ENCODE measurements at places on chromosomes 5 and 9. TPM values are rescaled to one million over a fixed set of nuclear protein-coding genes. Genes with fewer than 3 reads are reported as not detected.

Gene C1QTNF3
- 3.1 TPM for total RNA-seq

Gene PCDHGA2
- 1.2 TPM for total RNA-seq

Gene MYMK
- total RNA-seq, result not detected

Gene ARL15
- total RNA-seq, result 21.9 TPM

Gene PLPPR1
- total RNA-seq, result not detected

Gene HRCT1
- total RNA-seq, result 0.45 TPM

Gene TMEFF1
- total RNA-seq, result 4.3 TPM

Gene SMIM33
- not detected for total RNA-seq

Gene TXNDC8
- total RNA-seq, result not detected

Gene CDH9
- not detected for total RNA-seq

Gene ARAP3
- total RNA-seq, result 3.6 TPM

Gene APBB3
- total RNA-seq, result 5.2 TPM

Gene DBH
- not detected for total RNA-seq

Gene SH2D3C
- 0.05 TPM for total RNA-seq

DNA sequence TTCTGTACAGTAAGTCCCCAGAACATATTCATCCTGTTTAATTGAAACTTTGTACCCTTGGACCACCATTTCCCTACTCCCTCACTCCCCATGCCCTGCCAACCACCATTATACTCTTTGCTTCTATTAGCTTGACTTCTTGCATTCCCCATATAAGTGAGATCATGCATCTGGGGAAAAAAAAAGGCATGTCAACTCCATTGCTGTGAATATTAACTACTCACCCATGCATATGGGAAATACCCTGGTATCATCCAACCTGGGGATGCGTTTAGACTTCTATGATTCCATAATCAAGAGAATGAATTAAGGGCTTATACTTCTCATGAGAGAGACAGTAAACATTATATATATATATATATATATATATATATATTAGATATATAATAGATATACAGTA lies 659.4 kb upstream of the C9orf72 start:
- peak; percentile 21 for DNase-seq

GRCh38 chr5:82336226-82336958 lies 58.2 kb upstream of the RPS23 start:
- DNase-seq, result no peak

DNA sequence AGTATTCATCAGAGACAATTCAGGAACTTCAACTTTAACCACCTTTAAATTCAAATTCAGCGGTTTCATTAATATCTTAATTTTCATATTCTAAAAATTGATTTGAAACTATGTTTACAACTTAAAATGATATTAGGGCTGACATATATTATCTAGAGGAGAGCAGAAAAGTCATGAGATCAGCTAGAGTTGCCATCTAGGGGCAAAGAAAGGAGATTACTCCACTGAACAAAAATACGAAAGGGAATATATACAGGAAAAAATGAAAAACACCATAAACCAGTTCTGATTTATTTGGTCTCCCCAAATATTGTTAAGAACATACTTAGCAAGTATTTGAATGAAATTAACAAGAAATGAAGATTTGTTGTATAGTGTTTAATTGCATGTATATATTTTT lies 946.3 kb downstream of the DTWD2 start:
- no peak for DNase-seq

DNA sequence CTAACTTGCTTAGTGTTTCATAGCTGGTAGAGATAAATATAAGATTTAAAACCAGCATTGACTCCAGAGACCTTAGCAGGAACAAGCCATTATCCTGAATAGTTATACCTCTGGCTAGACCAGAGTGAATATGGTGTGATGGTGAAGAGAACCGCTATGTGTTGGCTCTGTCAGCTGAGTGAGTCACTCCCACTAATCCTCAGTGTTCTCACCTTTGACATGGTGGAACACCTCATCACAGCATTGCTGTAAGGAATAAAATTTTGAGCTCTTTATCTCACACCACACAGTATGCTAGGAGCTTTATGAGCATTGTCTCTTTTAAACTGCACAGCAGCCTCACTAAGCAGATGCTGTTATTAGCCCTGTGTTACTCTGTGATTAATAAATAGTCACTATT lies 90.7 kb upstream of the DHFR start:
- DNase-seq, result peak; percentile 68

GRCh38 chr9:137663584-137663983 lies 44.8 kb downstream of the EHMT1 start:
- DNase-seq, result no peak

GRCh38 chr5:75509546-75509945 lies 1.9 kb downstream of the CERT1 start:
- DNase-seq, result no peak

DNA sequence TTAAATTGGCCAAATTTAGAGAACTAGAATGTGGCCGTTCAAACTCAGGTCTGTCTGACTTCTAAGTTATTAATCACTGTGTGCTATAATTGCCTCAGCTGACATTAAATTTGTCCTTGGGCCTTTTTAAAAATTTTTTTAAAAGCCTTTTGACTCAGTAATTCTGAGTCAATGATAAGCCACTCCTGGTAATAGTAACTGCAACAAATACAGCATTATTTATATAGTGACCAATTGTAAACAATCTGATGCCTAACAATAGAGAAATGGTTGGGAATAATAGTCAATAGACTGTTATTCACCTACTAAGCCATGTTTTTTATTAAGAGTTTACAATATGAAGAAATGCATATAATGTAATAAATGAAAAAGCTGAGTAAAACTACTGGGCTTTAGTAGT lies 70.9 kb upstream of the FSD1L start:
- DNase-seq, result peak; percentile 21

DNA sequence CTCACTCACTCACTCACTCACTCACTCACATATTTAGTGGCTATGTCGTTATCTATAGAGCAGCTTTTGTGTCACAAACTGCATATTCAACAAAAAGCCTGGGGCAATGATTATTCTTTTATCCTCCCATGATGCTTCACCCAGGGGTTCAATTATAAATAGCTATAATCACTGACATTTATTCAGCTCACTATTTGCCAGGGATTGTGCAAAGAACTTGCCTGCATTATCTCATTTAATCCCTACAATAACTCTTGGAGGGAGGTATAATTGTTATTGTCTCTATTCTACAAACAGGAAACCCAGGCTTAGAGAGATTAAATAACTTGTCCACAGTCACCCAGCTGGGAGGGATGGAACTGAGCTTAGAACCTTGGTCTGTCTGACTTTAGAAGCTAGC lies 298.0 kb upstream of the MSX2 start:
- no peak for DNase-seq

- DNase-seq, result peak; percentile 61
Measured at GRCh38 chr5:126801992-126802294, 25.0 kb downstream of the LMNB1 start.

- no peak for DNase-seq
Measured at GRCh38 chr9:17627641-17628040, 48.8 kb downstream of the SH3GL2 start.

- DNase-seq, result peak; percentile 72
Measured at GRCh38 chr5:65190328-65191053, 291.2 kb downstream of the ADAMTS6 start.

DNA sequence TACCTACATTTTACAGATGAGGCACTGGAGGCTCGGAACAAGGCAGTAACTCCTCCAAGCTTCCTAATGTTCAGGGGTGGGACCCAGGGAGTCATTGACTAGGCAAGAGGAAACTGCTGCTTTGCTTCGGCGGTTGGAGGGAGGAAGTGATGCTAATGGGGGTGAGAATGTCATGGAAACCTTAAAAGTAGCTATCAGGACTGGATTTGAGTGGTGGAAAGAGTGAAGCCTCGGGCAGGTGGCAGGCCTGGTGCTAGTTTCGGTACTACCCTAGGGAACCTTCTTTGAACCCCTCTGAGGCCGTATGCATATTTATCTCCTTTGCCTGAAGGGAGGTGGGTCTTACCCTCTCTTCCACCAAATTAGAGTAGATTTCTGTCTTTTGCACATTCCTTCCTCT lies 1.6 kb downstream of the BSPRY start:
- DNase-seq, result no peak

GRCh38 chr5:146947181-146947941 lies 68.8 kb upstream of the PPP2R2B start:
- DNase-seq, result peak; percentile 5

DNA sequence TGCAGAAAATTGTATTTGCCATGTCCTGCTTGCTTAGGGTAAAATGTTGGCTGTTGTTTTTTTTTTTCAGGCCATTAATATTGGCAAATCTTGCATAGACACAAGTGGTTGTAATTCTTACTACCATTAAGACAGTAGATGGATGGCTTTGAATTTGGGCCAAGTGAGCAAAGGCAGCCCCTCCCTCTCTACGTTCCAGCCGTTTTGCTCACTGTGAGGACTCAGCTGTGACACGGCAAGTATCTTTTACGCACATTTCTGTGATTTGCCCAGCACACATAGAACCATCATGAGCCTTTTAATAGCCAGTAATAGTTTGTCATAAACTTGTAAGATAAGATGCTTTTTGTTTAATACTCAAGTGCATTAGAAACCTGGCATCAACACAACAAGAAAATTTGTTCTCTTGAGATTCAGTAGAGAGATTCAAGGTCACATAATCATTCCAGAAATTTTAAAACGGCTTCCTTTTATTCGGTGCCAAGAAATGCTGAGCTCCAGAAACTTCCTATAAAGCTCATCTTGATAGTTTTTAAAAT lies 205.2 kb upstream of the ADCY2 start:
- no peak for DNase-seq

DNA sequence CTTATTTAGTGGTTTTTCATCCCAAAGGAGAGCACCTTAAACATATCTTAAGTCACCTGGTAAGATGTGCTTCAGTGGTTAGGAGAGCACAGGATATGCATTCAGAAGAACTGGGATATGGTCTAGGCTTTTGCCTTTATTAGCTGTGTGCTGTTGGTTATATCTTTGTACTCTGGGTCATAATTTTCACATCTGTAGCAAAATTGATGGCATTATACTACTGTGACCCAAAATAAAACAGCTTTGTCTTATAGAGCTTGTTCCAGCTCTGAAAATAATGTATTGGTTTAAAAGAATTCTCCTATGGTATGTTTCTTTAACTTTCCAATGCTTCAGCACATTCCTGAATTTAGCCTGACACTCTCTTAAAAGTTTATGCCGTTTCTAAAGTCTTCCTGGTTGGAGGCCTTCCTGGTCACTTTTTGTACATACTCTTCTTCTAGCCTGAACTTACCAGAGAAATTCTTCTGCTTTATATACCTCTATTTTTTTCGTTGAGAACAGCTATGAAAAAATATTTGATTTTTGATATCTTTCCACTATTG lies 337.1 kb upstream of the MPDZ start:
- no peak for DNase-seq

DNA sequence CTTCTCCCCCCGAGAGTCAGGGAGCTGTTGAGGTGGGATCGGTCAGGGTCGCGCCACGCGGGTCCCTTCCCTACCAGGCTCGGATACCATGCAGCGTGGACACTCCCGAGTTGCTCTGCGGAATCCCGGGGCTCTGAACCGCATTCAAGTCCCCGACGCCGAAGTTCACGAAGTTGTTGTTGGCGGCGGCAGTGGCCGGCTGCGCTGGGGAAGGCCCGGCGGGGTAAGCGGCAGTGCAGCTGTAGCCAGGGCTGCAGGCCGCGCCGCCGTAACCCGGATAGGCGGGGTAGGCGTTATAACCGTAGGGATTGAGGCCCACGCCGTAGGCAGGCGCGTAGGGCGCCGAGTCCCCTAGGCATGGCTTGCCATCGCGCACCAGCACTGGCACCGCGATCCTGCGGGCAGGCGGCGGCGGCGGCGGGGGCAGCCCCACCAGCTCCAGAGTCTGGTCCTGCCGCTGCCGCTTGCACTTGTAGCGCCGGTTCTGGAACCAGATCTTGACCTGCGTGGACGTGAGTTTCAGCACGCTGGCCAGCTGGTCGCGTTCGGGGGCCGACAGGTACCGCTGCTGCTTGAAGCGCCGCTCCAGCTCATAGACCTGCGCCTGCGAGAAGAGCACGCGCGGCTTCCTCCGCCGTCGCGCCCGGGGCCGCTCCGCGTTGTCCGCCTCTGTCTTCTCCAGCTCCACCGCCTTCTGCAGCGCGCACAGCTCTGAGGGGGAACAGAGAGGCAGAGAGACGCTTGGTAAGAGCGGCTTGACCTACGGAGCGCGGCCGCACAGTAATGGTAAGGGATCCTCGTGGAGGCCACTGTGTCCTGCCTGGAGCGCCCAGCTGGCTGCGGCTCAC lies 2.3 kb downstream of the NKX2-5 start:
- no peak for DNase-seq

DNA sequence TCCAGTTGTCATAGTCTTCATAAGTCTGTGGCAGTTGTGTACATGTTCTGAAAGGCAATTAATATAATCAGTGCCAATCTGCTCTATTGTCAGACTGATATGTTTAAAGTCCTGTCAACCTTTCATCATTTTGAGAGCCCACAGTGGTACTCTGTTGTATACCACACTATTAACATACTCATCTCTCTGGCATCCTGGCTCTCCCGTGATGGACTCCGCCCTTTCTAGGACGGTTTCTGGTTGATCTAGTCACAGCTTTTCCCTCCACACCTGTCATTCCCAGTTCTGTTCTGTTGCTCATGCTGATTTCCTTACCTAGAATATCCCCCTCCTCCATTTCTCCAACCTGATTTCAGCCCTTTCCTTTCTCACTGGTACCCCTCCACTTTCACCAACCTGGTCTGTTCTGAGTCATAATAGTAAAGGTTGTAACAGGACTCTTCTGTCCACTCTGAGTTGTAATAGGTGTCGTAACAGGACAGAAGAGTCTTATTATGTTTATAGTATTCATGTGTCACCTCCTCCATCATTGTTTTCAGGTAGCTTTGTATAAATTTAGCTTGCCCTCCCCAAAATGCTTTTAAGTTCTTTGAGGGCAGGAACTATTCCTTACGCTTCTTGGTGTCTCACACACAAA lies 4.1 kb downstream of the PTCD2 start:
- peak; percentile 12 for DNase-seq

DNA sequence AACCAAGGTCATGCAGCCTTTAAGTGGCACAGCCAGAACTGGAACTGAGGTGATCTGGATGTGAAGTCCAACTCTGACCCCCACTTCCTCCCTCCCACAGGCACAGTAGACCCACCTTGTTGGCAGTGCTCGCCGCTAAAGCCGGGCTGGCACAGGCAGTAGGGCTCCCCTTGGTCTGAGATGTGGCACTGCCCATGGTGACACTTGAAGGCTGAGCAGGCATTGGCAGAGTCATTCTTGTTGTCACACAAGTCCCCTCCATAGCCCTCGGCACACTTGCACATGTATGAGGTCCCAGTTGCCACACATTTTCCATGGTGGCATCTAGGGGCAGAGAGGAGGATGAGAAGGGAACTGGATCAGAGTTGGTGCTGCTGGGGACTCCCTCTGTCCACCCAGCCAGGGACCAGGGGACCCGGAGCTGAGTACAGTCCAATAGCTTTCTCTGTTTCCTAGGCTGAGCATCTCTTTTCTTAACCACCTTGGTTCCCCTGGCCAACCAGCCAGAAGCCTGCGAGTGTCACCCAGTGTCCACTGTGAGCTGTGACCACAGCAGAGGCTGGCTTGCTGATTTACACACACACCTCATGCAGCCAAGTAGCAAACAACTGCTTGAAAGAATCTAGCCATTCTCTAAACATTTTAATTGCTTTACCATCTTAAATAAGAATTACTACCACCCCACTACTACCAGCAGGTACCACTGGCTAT lies 90.7 kb upstream of the PANK3 start:
- DNase-seq, result no peak

Measured in renal cortical epithelial cell (primary cell).